ENCODE measurements at places on chromosomes 7 and 10.
A peak's percentile ranks its signal among the peaks of the same experiment; 100 is the strongest.

GRCh38 chr7:33645104-33645503 is 260.2 kb upstream of the BMPER start:
- no peak for DNase-seq

DNA sequence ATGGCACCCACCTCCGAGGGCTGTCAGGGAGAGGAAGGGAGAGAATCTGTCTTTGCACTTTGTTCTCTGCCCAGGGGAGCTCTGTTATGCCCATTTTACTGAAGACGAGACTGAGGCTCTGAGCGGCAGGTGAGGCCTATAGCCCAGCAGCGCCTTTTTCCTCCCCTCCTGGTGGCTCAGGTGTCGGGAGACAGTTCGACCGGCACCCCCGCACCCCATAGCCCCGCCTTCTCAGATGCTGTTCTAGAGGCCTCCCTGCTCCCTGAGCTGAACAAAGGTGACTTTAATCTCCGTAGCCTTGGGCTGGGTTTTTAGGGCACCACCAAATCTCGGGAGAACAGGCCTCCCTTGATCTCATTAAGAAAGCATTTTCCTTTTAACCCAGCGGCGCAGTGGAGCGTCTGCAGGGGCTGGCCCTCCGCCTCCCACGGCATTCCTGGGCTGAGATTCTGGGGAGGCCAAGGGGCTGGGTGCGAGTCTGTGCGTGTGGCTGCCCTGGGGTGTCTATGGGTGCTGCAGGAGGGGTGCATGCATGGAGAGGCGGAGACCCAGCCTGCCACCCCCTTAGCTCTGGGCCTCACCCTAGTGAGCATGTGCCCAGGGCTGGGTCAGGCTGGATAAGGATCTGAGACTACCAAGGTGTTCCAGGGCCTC is 3.3 kb downstream of the LFNG start:
- peak; percentile 24 for DNase-seq

- no peak for DNase-seq
These were observed 79.7 kb upstream of the NOBOX start for GRCh38 chr7:144483189-144483588.

DNA sequence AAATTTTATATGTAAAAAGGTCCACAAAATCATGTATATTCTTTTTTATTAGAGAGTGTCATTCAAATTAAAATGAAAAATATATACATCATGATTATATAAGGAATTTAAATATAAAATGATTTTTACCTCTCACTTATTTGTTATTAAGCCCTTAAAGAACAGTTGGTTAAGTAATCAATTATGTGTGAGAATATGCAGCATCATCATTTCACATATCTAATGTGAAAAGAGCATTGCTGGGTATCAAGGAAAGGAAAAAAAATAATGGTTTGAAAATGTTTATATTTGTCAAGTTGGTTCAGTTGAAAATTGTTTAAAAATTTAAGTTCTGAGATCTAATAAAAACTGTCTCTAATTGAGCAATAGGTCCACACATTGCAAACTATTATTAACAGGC is 363.6 kb upstream of the GRM3 start:
- no peak for DNase-seq

GRCh38 chr10:75984067-75984466 is 552.6 kb downstream of the LRMDA start:
- DNase-seq = no peak

DNA sequence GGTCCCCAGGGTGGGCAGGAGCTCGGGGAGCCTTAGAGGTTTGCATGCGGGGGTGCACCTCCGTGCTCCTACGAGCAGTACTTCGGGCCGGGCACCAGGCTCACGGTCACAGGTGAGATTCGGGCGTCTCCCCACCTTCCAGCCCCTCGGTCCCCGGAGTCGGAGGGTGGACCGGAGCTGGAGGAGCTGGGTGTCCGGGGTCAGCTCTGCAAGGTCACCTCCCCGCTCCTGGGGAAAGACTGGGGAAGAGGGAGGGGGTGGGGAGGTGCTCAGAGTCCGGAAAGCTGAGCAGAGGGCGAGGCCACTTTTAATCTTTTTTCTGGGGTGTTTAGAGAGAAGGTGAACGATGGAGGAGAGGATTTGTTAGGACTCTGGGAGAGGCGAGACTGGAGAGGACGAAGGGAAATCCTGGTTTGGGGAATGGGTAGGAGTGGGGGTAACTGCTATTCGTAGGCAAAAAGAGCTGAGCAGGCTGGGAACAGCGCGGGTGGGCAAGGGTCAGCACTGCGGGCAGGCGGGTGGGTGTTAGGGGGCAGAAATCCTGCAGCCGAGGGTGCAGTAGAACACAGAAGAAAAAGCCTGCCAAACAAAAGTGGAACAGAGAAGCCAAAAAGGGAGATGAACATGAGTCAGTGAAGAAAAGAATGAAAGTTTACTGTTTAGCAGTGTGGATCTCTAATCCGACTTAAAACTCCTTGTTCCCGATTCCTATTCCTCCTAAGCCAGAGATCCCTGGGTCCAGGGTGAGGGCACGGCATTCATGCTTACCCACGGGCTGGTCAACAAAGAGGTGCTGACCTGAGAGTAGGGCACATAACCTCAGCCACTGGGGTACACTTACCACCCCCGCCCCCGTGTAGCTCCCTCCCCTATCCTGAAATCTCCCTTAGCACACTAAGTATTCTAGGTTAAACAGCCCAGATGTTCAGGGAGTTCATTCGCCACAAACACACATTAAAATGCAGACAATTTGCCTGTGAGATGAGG is 26.9 kb downstream of the PRSS2 start:
- DNase-seq = no peak

DNA sequence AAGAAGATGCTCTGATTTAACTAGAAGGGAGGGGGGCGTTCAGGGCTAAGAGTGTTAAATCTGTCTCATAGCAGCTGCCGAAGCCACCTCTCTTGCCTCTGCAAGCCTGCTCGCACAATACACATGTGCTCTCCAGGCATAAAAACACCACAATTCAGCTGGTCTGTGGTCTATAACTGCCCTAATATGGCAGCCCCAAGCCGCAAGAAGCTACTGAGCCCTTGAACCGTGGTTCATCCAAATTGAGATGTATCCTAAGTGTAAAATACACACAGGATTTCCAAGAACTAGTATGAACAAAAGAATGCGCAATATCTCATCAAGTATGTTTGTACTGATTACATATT is 70.8 kb upstream of the FGFR2 start:
- no peak for DNase-seq

GRCh38 chr10:59705931-59706330 is 3.7 kb downstream of the SLC16A9 start:
- DNase-seq = no peak
